Esophagus (tissue), 2 donors: ENCODE measurements at places on chromosomes 12 and 14. TPM values are rescaled to one million over a fixed set of nuclear protein-coding genes. Genes with fewer than 3 reads are reported as not detected.

The NDUFA12 gene
- polyA plus RNA-seq = 76.3 TPM

The SOX5 gene
- 0.24 TPM for polyA plus RNA-seq

The MDM1 gene
- polyA plus RNA-seq = 4.8 TPM

The ATL1 gene
- 3.0 TPM for polyA plus RNA-seq

The CCDC177 gene
- polyA plus RNA-seq = 0.04 TPM

The ANAPC7 gene
- polyA plus RNA-seq = 75.8 TPM
